MCF 10A (cell line): ENCODE measurements at places on chromosomes 7 and 10. TPM values are rescaled to one million over a fixed set of nuclear protein-coding genes. Genes with fewer than 3 reads are reported as not detected.

DNA sequence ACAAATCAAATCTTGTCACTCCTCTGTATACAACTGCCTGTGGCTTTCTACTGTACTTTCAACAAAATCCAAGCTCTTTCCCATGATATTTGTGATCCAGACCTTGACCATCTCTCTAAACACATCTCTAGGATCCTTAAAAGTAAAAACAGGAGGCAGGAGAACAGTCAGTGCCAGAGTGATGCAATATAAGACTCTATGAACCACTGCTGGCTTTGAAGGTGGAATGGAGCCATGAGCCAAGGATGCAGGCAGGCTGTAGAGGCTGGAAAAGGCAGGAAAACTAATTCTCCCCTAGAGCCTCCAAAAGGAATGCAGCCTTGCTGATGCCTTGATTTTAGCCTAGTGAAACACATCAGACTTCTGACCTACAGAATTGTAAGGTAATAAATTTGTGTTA lies 45.5 kb upstream of the LRRN3 start:
- peak; percentile 28 for DNase-seq
- H3K27me3 ChIP-seq, result no peaks in the 10 kb centered on the region
- no peaks in the 10 kb centered on the region for H3K36me3 ChIP-seq
- no peak overlapping the region for H3K4me3 ChIP-seq
- peaks cover 12% of the 10 kb centered on the region for H3K4me1 ChIP-seq

GRCh38 chr7:98238976-98239375 lies 13.1 kb downstream of the TECPR1 start:
- no peaks in the 10 kb centered on the region for H3K4me1 ChIP-seq
- H3K27me3 ChIP-seq, result no peaks in the 10 kb centered on the region
- no peak for DNase-seq
- peaks cover 12% of the 10 kb centered on the region for H3K36me3 ChIP-seq
- H3K4me3 ChIP-seq, result no peak overlapping the region
- no peak overlapping the region for H3K27ac ChIP-seq

GRCh38 chr7:13835442-13835841 lies 154.0 kb downstream of the ETV1 start:
- no peak overlapping the region for H3K4me3 ChIP-seq
- H3K36me3 ChIP-seq, result no peaks in the 10 kb centered on the region
- DNase-seq, result no peak
- no peak overlapping the region for H3K27ac ChIP-seq

- H3K36me3 ChIP-seq, result no peaks in the 10 kb centered on the region
- H3K4me3 ChIP-seq, result no peak overlapping the region
- H3K27ac ChIP-seq, result no peak overlapping the region
Observed at GRCh38 chr7:114540291-114540690, 125.7 kb downstream of the FOXP2 start.

- H3K27me3 ChIP-seq, result no peaks in the 10 kb centered on the region
- H3K4me1 ChIP-seq, result no peaks in the 10 kb centered on the region
- no peaks in the 10 kb centered on the region for H3K36me3 ChIP-seq
- no peak overlapping the region for H3K27ac ChIP-seq
Observed at GRCh38 chr10:13844651-13845050, 257.9 kb downstream of the PRPF18 start.

DNA sequence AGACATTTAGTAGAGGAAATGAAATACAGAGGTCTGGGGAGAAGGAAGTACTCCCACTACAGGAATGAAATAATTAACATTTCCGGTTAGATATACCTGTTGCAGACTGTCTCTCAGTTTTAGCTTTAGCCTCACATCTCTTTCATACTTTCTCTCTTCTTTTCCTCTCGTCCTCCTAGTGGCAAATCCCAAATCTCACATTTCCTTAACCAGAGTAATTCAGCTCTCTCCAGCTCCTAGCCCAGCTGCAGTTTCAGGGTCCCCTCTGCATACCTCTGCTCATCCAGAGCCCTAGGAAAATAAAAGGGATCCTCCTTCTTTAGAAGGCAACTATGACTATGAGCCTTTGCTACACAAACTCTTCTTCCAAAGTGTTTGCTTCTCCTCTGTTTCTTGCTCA lies 643.2 kb downstream of the PHTF2 start:
- no peak for DNase-seq
- H3K27me3 ChIP-seq, result peaks cover 62% of the 10 kb centered on the region
- no peak overlapping the region for H3K27ac ChIP-seq
- no peak overlapping the region for H3K4me3 ChIP-seq
- no peaks in the 10 kb centered on the region for H3K4me1 ChIP-seq
- H3K36me3 ChIP-seq, result no peaks in the 10 kb centered on the region

- no peaks in the 10 kb centered on the region for H3K27me3 ChIP-seq
- H3K4me3 ChIP-seq, result no peak overlapping the region
- H3K36me3 ChIP-seq, result no peaks in the 10 kb centered on the region
- no peak for DNase-seq
- no peaks in the 10 kb centered on the region for H3K4me1 ChIP-seq
Observed at GRCh38 chr7:128842674-128843641, 12.8 kb downstream of the FLNC start.

DNA sequence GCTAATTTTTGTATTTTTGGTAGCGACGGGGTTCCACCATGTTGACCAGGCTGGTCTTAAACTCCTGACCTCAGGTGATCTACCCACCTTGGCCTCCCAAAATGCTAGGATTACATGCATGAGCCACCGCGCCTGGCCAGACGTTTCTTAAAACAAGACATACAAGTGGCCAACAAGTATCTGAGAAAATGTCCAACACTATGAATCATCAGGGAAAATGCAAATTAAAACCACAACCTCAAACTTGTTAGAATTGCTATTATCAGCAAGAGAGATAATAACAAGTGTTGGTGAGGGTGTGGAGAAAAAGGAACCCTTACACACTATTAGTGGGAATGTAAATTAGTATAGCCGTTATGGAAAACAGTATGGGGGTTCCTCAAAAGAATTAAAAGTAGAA lies 148.6 kb downstream of the SUGCT start:
- no peak overlapping the region for H3K4me3 ChIP-seq
- DNase-seq, result no peak
- no peaks in the 10 kb centered on the region for H3K4me1 ChIP-seq
- no peaks in the 10 kb centered on the region for H3K36me3 ChIP-seq
- no peak overlapping the region for H3K27ac ChIP-seq

- no peak overlapping the region for H3K4me3 ChIP-seq
- H3K4me1 ChIP-seq, result no peaks in the 10 kb centered on the region
- H3K36me3 ChIP-seq, result no peaks in the 10 kb centered on the region
- H3K27ac ChIP-seq, result no peak overlapping the region
- peaks cover 20% of the 10 kb centered on the region for H3K27me3 ChIP-seq
Observed at GRCh38 chr7:2990949-2991470, 52.7 kb downstream of the CARD11 start.

- H3K4me1 ChIP-seq, result no peaks in the 10 kb centered on the region
- no peak overlapping the region for H3K27ac ChIP-seq
- H3K27me3 ChIP-seq, result peaks cover 33% of the 10 kb centered on the region
- no peaks in the 10 kb centered on the region for H3K36me3 ChIP-seq
Observed at GRCh38 chr7:37923996-37924395, 3.6 kb downstream of the EPDR1 start.

GRCh38 chr10:95531058-95531809 lies 29.9 kb downstream of the SORBS1 start:
- no peaks in the 10 kb centered on the region for H3K4me1 ChIP-seq
- DNase-seq, result no peak
- no peak overlapping the region for H3K27ac ChIP-seq
- no peak overlapping the region for H3K4me3 ChIP-seq

GRCh38 chr10:109947111-109947920 lies 24.0 kb upstream of the XPNPEP1 start:
- no peak overlapping the region for H3K27ac ChIP-seq
- no peaks in the 10 kb centered on the region for H3K4me1 ChIP-seq
- H3K27me3 ChIP-seq, result no peaks in the 10 kb centered on the region
- H3K4me3 ChIP-seq, result no peak overlapping the region
- no peak for DNase-seq

DNA sequence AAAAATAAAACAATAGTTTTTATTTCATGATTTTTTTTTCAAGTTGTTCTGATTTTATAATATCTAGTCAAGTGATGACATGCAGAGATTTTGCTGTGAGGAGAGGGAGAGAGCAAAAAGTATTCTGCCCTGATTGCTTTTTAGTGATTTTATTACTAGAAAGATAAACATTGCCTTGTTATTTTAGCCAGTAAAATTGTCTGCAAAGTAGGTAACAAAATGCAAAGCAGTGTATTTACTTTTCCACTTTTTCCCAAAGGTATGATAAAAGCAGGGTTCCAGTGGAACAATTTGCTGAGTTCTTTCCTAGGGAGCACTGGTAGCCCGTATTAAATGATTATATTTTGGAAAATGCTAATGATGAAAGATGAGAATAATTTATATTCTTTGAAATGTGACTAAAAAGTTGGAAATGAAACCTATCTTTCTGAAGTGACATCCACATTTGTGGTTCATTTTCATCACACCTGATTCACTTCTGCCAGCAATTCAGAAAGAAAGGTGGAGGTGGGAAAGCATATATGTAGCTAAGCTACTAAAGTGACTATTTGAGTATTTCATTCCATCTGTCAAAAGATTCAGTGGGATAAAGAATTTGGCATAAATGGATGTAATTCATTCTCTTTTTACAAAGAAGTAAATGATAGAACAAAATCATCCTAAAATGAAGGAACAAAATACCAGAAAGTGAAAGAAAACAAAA lies 300.3 kb downstream of the ADK start:
- no peak for DNase-seq
- H3K27me3 ChIP-seq, result no peaks in the 10 kb centered on the region
- H3K27ac ChIP-seq, result no peak overlapping the region
- no peaks in the 10 kb centered on the region for H3K4me1 ChIP-seq

- H3K27me3 ChIP-seq, result peaks cover 19% of the 10 kb centered on the region
- H3K36me3 ChIP-seq, result no peaks in the 10 kb centered on the region
- no peak overlapping the region for H3K27ac ChIP-seq
- H3K4me1 ChIP-seq, result no peaks in the 10 kb centered on the region
- DNase-seq, result no peak
Observed at GRCh38 chr7:101536232-101536631, 92.9 kb downstream of the MYL10 start.

- H3K27me3 ChIP-seq, result no peaks in the 10 kb centered on the region
- no peak overlapping the region for H3K27ac ChIP-seq
- no peaks in the 10 kb centered on the region for H3K36me3 ChIP-seq
Observed at GRCh38 chr7:100773491-100773890, 40.1 kb downstream of the ZAN start.

DNA sequence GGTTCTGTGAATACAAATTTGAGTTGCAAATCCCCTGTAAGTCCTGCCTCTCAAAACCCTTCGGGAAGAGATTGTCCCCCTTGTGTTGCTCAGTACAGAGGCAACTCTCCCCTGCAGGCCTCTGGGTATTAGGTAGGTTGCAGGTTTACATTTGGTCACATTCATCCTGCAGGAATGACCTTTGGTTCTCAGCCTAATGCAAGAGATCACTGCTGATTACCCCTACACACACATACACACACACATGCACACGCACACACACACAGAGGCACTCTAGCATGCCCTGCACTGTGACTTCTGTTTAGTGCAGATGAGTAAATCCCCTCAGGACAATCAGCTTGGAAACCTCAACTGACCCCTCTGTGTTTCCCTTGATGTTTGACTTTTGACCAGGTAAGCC lies 69.2 kb downstream of the C10orf67 start:
- H3K4me3 ChIP-seq, result no peak overlapping the region
- no peak for DNase-seq
- H3K36me3 ChIP-seq, result no peaks in the 10 kb centered on the region
- H3K27ac ChIP-seq, result no peak overlapping the region

DNA sequence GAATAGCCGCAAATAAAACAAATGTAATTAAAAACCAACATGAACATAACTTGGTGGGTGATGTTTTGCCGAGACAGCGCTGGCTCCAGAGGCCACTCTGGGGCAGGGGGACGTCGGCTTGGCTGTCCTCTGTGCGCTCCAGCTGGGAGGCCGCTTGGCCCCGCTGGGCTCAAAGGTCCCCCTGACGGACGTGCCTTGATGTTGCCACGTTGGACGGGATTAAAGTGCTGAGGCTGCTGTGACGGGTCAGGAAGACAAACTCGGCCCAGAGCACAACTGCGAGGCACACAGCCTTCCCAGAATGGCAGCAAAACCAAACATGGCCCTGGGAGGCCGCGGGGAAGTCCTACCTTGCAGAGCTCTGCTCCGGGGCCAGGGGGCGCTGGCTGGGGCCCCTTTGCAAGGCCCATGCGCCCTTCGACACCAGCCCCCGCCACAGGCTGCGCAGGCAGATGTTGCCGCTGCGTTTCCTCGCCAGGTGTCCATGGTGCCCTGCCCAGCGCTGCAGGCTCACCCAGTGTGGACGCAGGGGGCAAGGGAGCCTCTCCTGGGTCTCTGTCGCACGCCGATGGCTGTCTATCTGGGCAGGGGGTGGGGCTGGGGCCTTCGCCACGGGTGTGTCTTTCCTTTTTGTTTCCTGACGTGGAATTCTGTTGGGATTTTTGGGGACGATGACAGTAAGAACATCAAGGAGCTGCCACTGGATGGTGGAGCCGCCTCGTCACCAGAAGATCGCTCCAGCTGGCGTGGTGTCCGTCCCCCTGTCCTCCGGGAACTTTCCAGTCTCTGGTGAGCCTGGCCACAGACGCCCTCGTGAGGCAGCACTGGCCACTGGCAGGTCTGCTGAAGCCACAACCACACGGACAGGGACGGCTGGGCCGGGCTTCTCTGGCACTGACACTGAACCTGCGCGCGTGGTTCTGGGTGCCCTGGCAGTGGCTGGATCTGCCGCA lies 99.6 kb upstream of the DIP2C start:
- no peak for DNase-seq
- H3K27me3 ChIP-seq, result no peaks in the 10 kb centered on the region
- no peak overlapping the region for H3K4me3 ChIP-seq
- no peaks in the 10 kb centered on the region for H3K36me3 ChIP-seq
- H3K27ac ChIP-seq, result no peak overlapping the region

DNA sequence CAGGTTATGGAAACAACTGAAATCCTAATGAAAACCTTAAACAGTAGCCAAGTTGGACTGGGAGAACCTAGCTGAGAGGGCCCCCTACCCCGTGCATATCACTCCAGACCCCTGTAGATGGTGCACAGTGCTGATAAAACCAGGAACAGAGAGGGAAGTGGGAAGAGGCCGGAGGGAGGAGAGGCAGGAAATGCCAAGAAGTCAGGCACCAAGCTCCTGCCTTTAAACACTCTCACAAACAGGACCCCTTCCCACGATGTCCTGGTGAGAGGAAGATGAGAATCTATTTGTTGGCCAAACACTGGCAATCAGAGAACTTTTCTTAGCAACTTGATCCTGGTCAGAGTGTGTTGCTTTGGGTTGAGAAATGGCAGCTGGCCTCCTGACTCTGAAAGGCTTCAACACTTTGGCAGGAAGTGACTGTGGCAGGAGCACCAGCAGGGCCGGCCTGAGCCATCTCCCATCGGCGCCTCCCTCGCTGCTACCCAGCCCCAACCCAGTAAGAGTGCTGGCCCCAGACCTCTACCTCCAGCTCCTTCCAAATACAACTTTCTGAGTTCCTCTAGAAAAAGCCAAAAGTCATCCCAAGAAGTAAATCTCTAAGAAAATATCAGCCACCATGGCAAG lies 39.5 kb downstream of the GSDME start:
- no peaks in the 10 kb centered on the region for H3K36me3 ChIP-seq
- H3K27ac ChIP-seq, result no peak overlapping the region
- no peaks in the 10 kb centered on the region for H3K27me3 ChIP-seq
- H3K4me3 ChIP-seq, result no peak overlapping the region

ZNF425 gene
- 2.6 and 3.3 TPM in 2 replicates for total RNA-seq

ZNF37A gene
- 44.5 and 52.3 TPM in 2 replicates for total RNA-seq

LIPJ gene
- total RNA-seq, result not detected in 2 replicates

FFAR4 gene
- total RNA-seq, result not detected in 2 replicates

PLEKHS1 gene
- total RNA-seq, result not detected in 2 replicates

CALML3 gene
- total RNA-seq, result 0.25 and 0.75 TPM in 2 replicates

AKR1D1 gene
- total RNA-seq, result not detected in 2 replicates

PRSS37 gene
- total RNA-seq, result not detected in 2 replicates

SFXN2 gene
- 7.2 and 12.9 TPM in 2 replicates for total RNA-seq

MASTL gene
- 6.1 and 8.0 TPM in 2 replicates for total RNA-seq
